ENCODE measurements at places on chromosomes 2 and 18.

GRCh38 chr2:191638079-191638801 is 39.7 kb upstream of the NABP1 start:
- DNase-seq = no peak

DNA sequence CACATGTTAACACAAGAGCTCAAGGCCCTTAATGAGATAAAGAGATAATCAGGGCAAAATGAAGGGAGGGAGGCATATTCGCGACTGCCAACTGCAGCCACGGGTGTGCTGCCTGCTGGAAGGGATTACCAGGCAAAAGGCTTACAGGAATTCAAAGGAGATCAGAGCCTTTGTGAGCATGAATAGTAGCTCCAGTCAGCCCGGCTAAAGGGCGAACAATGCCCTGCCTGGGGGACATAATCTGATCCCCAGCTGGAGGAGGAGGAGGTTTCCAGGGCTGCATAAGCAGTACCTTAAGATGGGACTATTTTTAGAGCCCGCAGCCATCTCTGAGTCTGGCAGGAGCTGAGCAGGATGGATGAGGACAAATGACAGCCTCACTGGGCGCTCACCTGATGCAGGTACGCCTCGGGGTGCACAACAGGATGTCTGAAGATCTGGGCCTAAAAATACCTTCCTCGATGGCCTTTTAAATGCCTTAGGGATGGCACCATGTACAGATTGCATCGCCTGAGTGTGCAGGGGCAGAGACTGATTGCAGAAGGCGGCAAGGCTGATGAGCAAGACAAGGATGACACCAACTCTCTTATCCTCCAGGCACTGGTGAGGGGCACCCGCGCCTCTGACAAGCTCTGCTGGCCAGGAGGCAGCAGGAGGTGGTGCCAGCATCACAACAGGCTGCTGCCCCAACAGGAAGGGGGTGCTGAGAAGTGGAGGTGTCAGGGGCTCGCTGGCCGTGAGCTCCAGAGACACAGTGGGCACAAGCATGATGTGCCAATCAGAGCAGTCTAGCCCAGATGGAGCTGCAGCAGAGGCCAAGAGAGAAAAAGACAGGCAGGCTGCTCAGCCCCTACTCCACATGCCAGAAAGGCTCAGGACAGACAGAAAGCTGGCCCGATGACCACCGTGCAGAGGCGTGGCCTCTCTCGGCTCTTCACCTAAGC is 111.4 kb downstream of the EIPR1 start:
- peak; percentile 88 for DNase-seq

DNA sequence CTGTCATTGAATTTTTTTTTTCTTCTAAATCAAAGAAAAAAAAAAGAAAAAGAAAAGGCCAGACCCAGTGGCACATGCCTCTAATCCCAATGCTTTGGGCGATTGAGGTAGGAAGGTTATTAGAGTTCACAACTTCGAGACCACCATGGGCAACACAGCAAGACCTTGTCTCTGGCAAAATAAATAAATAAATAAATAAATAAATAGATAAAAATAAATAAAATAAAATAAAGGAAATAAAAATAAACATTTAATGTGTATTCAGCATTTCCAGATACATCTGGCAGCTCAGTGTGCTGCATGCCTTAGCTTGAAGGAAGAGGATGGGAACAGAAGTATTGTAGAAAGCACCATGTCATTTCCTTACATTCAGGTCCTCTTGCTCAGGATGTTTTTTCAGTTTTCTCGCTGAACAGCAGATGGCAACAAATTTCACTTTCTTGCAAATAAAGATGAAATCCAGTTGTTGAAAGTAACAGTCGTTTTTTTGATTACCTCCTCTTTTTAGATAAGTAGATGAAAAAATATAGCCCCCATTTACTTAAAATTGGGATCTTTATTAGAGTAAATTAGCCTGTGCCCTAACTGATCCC is 25.7 kb upstream of the FAM178B start:
- DNase-seq = peak; percentile 21

DNA sequence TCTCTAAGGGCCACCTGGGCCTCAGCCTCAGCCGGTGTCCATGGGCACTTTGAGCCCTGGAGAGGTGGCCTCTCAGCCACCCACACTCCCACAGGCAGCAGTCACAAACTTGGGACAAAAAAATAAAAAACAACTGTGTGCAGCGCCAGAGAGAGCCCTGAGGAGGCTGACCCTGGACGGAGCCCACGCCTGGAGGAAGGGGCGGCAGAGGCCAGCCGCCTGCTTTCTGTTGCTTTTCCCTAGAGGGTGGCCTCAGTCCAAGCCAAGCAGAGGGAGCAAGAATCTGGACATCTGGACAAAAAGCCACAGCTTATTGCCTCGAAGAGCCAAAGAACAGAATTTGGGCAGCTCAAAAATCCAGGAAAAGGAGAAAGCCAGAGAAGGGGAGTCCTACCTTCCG is 43.3 kb upstream of the LDLRAD4 start:
- DNase-seq = no peak
